Esophagus (tissue), 2 donors: ENCODE measurements at places on chromosomes 5 and 9. TPM values are rescaled to one million over a fixed set of nuclear protein-coding genes. Genes with fewer than 3 reads are reported as not detected.

CCL27 gene
- polyA plus RNA-seq = 0.16 TPM

GSN gene
- 198 TPM for polyA plus RNA-seq

PRRT1B gene
- polyA plus RNA-seq = not detected

C5orf34 gene
- 1.5 TPM for polyA plus RNA-seq

DMRTA1 gene
- 1.5 TPM for polyA plus RNA-seq

APBA1 gene
- polyA plus RNA-seq = 0.82 TPM
